ENCODE measurements at places on chromosomes 4 and X.
A peak's percentile ranks its signal among the peaks of the same experiment; 100 is the strongest.

- H3K36me3 ChIP-seq, result peaks cover 25% of the 10 kb centered on the region
- peaks cover 34% of the 10 kb centered on the region for H3K4me1 ChIP-seq
- no peak overlapping the region for H3K27ac ChIP-seq
- peaks cover 31% of the 10 kb centered on the region for H3K27me3 ChIP-seq
Measured at GRCh38 chr4:122831515-122832196, 5.0 kb downstream of the FGF2 start.

DNA sequence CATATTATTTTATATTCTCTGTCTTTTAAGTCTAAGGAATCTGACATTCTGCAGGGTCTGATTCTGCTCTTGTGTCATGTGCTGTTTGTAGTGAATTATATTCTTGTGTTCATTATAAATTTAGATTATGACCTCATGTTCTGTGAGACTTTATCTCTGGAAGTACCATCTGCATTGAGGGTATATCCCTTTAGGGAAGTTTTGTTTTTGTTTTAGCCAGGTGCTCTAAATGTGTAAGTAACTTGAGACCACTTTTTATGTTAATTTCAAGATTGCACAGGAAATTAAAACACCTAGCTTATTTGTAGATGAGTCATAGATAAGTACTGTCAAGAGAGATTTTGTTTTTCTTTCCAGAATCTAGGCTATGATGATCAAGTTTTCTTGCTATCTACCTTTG, 35.0 kb upstream of the DKK2 start:
- H3K4me3 ChIP-seq, result no peak overlapping the region
- H3K27ac ChIP-seq, result no peak overlapping the region
- no peaks in the 10 kb centered on the region for H3K36me3 ChIP-seq

DNA sequence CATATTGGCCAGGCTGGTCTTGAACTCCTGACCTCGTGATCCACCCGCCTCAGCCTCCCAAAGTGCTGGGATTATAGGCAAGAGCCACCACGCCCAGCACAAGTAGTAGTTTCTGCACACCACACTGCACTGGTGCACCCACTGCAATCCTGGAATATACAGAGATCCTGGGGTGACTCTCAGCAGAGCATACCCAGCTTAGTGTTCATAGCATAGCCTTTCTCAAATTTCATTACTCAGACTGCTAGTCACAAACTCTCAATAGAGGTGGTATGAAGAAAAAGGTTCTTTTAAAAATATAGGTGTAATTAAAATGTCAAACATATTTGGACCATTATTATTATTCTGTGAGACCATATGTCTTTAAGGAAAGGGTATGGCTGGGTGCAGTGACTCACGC, 6.2 kb upstream of the ARHGAP10 start:
- DNase-seq, result no peak
- H3K36me3 ChIP-seq, result no peaks in the 10 kb centered on the region
- H3K4me1 ChIP-seq, result peaks cover 36% of the 10 kb centered on the region
- H3K27ac ChIP-seq, result no peak overlapping the region

DNA sequence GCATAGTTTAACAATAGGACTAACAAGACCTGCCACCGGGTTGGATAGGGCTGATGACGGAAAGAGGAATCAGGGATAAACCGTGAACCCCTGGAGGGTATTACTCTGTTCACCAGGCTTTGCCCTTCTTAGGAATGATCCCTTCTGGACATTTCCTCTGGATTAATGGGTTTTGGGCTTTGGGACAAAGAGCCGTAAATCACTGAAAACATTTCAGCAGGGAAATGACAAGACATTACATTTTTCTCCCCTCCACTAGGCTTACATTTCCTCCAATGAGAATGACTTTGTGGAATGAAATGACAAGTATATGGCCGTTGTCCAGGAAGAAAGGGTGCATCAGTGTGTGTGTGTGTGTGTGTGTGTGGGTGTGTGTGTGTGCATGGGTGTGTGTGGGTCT, 25.9 kb upstream of the RBPJ start:
- DNase-seq, result no peak
- no peak overlapping the region for H3K4me3 ChIP-seq
- H3K36me3 ChIP-seq, result no peaks in the 10 kb centered on the region
- no peaks in the 10 kb centered on the region for H3K27me3 ChIP-seq
- peak overlapping the region; percentile 84 for H3K27ac ChIP-seq
- H3K4me1 ChIP-seq, result peaks cover 10% of the 10 kb centered on the region

GRCh38 chr4:147639388-147639787, 22.2 kb downstream of the TMEM184C start:
- peaks cover 3% of the 10 kb centered on the region for H3K27me3 ChIP-seq
- H3K36me3 ChIP-seq, result peaks cover 86% of the 10 kb centered on the region
- H3K4me3 ChIP-seq, result no peak overlapping the region
- H3K4me1 ChIP-seq, result no peaks in the 10 kb centered on the region

DNA sequence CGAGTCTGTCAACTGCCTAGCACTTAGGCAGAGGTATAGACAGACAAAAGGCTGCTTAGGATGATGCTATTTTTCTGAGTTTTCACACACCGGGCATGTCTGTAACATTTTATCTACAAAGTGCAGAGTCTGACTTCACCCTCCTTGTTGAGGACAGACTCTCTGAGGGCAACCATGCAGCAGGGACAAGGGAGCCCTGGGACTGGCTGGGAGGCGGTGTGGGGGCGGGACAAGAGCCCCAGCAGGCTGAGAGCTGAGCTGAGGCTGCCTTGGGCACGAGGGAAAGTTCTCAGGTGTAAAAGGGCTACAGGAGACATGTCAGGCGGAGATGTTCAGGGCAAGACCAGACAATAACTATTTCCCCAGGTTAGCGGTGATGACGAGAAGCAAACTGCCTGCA, 81.6 kb downstream of the GATB start:
- H3K27me3 ChIP-seq, result peaks cover 3% of the 10 kb centered on the region
- no peak overlapping the region for H3K4me3 ChIP-seq
- peaks cover 35% of the 10 kb centered on the region for H3K36me3 ChIP-seq
- peak overlapping the region; percentile 67 for H3K27ac ChIP-seq

- no peaks in the 10 kb centered on the region for H3K4me1 ChIP-seq
Measured at GRCh38 chr4:22389240-22389870, 126.5 kb downstream of the ADGRA3 start.
